Activated CD8-positive, alpha-beta T cell treated with anti-CD3 and anti-CD28 coated beads, Interleukin-2, amount 10 ng/mL, durations not matched to agents 7 days and 5 days (primary cell): ENCODE measurements at places on chromosomes 5 and 9. TPM values are rescaled to one million over a fixed set of nuclear protein-coding genes. Genes with fewer than 3 reads are reported as not detected.

FGF18 gene
- not detected for total RNA-seq

CATSPER3 gene
- total RNA-seq = 0.68 TPM

DNA sequence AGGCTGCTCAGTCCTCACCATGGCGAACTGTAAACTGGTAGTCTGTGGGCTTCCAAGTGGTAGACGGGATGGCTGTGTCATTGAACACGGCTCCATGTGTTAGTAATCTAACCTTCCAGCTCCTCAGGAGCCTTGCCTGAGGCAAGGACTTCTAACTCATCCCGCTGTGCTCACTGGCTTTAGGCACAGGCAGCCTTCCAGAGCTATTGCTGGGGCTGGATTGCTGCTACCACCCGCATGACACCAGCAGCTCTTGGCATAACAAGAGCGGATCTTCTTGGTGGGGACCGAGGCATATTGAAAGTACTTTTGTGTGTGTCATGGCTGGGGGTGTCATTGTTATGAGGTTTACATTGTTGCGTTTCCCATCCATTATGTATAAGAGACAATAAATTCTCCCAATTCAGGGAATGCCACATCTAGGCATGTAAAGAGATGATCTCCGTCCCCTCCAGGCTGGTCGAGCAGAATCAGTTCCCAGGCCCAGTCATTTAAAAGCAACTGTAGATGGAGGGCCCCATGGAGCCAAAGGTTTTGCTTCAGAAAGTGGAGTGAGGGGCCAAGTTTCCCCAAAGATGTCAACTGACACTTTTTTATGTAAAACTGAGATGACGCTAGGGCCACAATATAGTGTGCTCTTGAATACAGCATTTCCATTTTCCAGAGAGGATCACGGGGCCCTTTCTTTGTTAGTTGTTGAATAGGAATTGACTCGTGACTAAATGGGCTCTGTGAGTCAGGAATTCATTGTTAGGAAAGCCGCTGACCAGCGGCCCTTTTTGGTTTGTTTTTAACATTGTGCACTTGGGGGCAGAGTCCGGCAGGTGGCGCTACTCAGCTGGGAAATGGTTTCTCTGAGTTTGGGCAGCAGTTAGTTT, 759.5 kb downstream of the TAF11L14 start:
- H3K4me3 ChIP-seq = no peak overlapping the region
- H3K27ac ChIP-seq = no peak overlapping the region
- no peaks in the 10 kb centered on the region for H3K4me1 ChIP-seq
- H3K27me3 ChIP-seq = no peaks in the 10 kb centered on the region
- DNase-seq = peak; percentile 49

- H3K4me1 ChIP-seq = no peaks in the 10 kb centered on the region
- H3K4me3 ChIP-seq = no peak overlapping the region
- no peaks in the 10 kb centered on the region for H3K36me3 ChIP-seq
- H3K27ac ChIP-seq = no peak overlapping the region
- no peaks in the 10 kb centered on the region for H3K27me3 ChIP-seq
Observed at GRCh38 chr5:17805227-17805825, 171.1 kb downstream of the TAF11L14 start.

DNA sequence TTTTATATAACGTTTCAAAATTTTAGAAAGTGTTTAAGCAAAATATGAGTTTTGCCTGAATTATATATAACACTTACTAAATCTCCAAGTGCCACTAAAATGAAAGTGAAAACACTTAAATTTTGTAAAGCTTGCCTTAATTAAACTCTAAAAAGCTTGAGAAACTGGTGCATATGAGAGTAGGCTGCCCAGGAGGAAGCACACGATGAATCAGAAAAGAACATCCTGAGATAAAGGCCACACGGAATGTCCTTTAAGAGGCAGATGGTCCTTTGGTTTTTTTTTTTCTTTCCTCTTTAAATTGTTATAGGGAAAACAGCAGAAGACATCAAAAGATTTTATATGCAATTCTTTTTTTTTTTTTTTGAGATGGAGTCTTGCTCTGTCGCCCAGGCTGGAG, 60.3 kb downstream of the HABP4 start:
- H3K27me3 ChIP-seq = peaks cover 5% of the 10 kb centered on the region
- DNase-seq = no peak
- H3K36me3 ChIP-seq = no peaks in the 10 kb centered on the region

GRCh38 chr5:59187857-59188256, 605.0 kb downstream of the RAB3C start:
- peaks cover 5% of the 10 kb centered on the region for H3K4me1 ChIP-seq
- H3K27me3 ChIP-seq = peaks cover 40% of the 10 kb centered on the region
- H3K27ac ChIP-seq = no peak overlapping the region

DNA sequence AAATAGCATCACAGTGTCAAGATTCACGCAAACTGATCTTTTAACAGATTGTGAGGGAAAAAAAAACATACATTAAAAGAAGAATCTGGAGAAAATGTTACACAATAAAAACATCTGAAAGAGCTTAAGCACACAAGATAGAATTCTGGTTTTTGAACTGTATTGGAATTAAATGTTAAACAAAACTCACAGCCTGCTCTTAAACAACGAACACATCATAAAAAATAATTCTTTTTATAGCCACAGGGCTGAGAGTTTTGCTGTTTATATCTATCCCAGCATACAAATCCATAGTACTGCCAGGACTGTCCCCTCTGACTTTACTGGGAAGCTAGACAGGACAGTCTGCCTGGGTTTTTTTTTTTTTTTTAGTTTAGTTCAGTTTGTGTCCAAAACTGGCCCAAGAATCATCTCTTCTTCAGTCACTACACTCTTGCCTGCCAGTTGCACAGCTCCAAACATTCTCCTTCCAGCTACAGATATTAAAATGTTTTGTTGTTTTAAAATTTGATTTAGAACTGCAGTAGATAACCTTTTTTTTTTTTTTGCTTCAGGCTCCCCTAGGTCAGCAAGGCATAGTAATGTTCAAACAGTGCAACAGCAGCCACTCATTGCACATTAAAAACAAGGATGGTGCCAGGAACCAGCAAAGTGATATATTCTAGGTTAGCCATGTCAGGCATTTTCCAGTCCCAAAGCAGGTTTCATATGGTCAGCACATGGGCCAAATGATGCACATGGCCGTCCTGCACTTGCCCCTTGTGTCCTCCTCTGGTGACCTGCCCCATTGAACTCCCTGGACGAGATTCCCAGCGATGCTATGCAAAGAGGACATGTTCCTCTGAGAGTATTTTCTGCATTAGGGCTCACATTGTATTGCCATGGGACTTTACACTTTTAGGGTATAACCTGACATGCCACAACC, 173.6 kb downstream of the ARL15 start:
- H3K36me3 ChIP-seq = no peaks in the 10 kb centered on the region
- DNase-seq = no peak
- H3K4me3 ChIP-seq = no peak overlapping the region
- no peaks in the 10 kb centered on the region for H3K27me3 ChIP-seq
- H3K4me1 ChIP-seq = no peaks in the 10 kb centered on the region
- H3K27ac ChIP-seq = no peak overlapping the region

DNA sequence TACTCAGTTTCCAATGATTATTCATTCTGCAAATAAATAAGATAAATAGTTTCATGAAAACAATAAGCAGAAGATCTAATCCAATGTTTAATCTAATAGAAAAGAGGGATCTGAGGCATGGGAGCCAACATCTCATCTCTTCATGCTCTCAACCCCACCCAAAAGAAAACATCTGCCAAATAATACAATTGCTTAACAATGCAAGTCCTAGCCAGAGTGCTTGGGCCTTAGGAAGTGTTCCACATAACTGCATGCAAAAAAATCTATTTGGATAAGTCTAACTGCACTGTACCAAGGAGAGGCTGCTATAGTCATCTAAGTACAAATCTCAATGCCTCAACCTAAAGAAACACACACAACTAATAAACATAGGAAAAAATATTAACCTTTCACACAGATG, 606.0 kb downstream of the CDH9 start:
- no peaks in the 10 kb centered on the region for H3K36me3 ChIP-seq
- no peaks in the 10 kb centered on the region for H3K4me1 ChIP-seq
- no peak for DNase-seq
- no peak overlapping the region for H3K27ac ChIP-seq
- no peaks in the 10 kb centered on the region for H3K27me3 ChIP-seq

GRCh38 chr9:111148052-111149017, 110.1 kb upstream of the LPAR1 start:
- H3K4me1 ChIP-seq = no peaks in the 10 kb centered on the region
- H3K4me3 ChIP-seq = no peak overlapping the region
- no peaks in the 10 kb centered on the region for H3K27me3 ChIP-seq
- H3K27ac ChIP-seq = no peak overlapping the region
- DNase-seq = no peak

DNA sequence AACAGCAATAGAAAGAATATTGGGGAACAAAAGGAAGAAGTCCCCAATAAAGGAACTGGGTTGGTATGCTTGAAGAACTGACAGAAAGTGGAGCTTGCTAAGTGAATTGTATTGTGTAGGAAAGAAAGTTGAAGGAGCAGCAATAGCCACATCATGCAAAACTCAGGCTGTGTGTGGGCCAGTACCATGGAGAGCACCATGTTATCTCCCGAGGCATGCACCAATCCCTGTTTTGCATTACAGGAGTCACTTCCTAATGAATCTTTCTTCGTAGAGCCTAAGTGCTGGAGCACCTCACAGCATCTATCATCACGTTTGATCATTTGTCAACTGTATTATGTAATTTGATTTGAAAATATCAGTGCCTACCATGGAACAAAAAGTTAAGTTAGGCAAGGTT, 137.7 kb upstream of the NMUR2 start:
- no peak for DNase-seq
- H3K4me3 ChIP-seq = no peak overlapping the region
- H3K27me3 ChIP-seq = peaks cover 2% of the 10 kb centered on the region
- no peaks in the 10 kb centered on the region for H3K4me1 ChIP-seq
- H3K36me3 ChIP-seq = no peaks in the 10 kb centered on the region
- no peak overlapping the region for H3K27ac ChIP-seq

DNA sequence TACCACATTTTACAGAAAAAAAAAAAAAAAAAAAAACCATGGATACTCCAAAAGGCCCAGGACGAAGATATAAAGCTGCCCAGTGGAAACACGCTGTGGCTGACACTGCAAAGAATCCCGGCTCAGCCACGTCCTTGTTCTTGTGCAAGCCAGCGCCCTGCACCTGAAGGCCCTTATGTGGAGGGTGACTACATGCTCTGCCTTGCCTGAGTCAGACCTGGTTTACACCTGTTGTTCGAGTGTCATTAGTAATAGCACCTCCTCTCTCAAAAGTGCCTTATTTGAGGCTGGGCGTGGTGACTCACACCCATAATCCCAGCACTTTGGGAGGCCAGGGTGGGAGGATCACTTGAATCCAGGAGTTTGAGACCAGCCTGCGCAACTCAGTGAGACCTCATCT, 54.3 kb upstream of the ZSWIM6 start:
- H3K4me1 ChIP-seq = peaks cover 20% of the 10 kb centered on the region
- H3K27ac ChIP-seq = no peak overlapping the region

GRCh38 chr5:1698589-1699316, 100.9 kb downstream of the MRPL36 start:
- no peak for DNase-seq
- H3K27me3 ChIP-seq = peaks cover 12% of the 10 kb centered on the region
- H3K27ac ChIP-seq = no peak overlapping the region
- H3K4me1 ChIP-seq = no peaks in the 10 kb centered on the region

- no peaks in the 10 kb centered on the region for H3K36me3 ChIP-seq
- no peak for DNase-seq
- no peak overlapping the region for H3K4me3 ChIP-seq
- no peak overlapping the region for H3K27ac ChIP-seq
- no peaks in the 10 kb centered on the region for H3K4me1 ChIP-seq
Observed at GRCh38 chr9:114048533-114049415, 29.3 kb downstream of the AMBP start.

DNA sequence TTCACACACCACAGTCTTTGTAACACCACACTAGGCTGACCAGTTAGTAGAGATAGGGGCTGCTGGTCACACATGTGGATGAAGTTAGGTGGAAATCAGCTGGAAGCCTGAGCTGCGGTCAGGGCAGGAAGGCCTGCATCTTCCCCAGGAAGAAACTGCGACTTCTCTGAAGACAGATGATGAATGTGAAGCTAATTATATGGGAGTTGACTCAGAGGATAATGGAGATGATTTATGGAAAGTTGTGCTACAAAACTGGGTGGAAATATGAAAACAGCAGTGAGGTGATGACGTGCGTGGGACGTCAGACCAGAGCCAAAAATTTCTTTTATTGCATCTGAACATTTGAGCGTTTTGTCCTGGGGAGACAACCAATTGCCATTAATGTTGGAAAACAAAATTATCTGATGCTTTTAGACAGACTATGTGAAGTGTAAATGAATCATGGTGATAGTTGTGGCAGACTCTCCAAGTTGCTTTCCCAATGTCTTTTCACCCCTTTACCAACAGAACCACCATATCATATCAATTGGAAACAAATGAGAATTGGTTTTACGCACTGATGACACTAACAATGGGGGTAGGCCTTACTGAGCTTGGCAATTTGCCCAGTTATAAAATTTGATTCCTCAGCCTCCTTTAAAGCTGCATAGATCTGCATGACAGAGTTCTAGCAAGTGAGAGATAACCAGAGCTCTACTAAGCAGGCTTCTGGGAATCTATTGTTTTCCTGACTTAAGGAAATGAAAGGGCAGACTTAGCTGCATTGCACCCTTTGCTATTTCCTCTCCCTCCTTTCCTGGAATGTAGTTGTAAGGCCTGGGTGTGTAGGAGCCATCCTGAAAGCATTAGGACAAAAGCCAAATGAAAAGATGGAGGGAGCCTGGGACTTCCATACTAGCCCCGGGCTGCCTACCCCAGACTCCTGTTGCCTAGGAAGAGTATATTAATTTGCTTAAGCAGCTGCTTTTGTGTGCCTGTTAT, 84.0 kb downstream of the RAB3C start:
- no peak for DNase-seq
- no peak overlapping the region for H3K4me3 ChIP-seq

DNA sequence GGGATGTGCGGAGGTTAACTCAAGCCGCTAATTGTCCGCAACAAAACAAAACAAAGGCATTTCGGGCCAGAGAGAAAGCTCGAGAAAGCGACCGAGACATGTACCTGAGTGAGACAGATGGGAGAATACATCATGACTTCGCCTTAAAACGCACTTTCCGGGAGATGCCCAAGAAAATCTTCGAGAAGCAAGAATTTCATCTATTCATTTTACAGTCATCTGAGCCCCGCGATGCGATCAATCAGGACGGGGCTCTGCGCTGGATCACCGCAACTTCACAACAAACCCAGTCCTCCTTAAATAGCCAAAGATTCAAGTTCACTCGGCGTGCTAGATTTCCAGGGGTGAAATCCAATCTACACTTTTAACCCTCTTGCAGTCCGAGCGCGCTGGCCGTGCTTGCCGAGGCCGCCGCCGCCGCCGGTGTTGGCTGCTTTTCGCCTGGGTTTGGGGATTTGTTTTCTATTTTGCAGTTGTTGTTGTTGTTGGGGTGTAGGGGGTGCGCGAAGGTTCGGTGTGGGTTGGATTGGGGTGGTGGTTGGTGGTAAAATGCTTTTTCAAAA, 482 bp downstream of the NFIB start:
- peak overlapping the region; percentile 41 for H3K27ac ChIP-seq
- H3K4me1 ChIP-seq = peaks cover 16% of the 10 kb centered on the region
- H3K36me3 ChIP-seq = peaks cover 9% of the 10 kb centered on the region

- no peak overlapping the region for H3K27ac ChIP-seq
- no peak for DNase-seq
- H3K27me3 ChIP-seq = peaks cover 80% of the 10 kb centered on the region
- H3K4me1 ChIP-seq = peaks cover 31% of the 10 kb centered on the region
- no peak overlapping the region for H3K4me3 ChIP-seq
- H3K36me3 ChIP-seq = no peaks in the 10 kb centered on the region
Observed at GRCh38 chr9:122216138-122216797, 12.5 kb downstream of the LHX6 start.
